ENCODE measurements at places on chromosomes 5 and 9. TPM values are rescaled to one million over a fixed set of nuclear protein-coding genes. Genes with fewer than 3 reads are reported as not detected.

The EPB41L4B gene
- polyA plus RNA-seq, result 10.9 TPM

The PAPPA gene
- 4.1 TPM for polyA plus RNA-seq

GRCh38 chr5:113230711-113231652, 203.8 kb downstream of the TSSK1B start:
- H3K4me3 ChIP-seq, result no peak overlapping the region
- DNase-seq, result no peak
- H3K36me3 ChIP-seq, result no peaks in the 10 kb centered on the region
- H3K27me3 ChIP-seq, result no peaks in the 10 kb centered on the region
- no peaks in the 10 kb centered on the region for H3K4me1 ChIP-seq

DNA sequence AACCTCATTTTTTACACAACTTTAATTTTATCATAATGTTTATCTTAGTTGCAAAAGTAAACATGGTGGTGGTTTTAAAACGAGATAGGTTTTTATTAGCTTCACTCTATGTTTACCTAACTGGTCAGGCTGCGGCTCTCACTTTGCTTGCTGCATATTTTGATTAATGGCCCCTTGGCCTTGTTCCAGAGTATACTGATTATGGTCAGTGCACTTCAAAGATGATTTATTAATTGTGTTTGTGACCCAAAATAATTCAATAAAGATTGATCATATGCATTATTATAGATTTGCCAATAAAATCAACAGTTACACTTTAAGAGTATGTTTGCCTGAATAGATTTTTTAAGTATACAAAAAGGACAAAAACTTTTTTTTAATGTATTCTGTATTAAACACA, 188.0 kb downstream of the XRCC4 start:
- H3K36me3 ChIP-seq, result no peaks in the 10 kb centered on the region
- no peak for DNase-seq
- H3K4me1 ChIP-seq, result no peaks in the 10 kb centered on the region

- no peak overlapping the region for H3K4me3 ChIP-seq
- H3K27ac ChIP-seq, result no peak overlapping the region
- no peaks in the 10 kb centered on the region for H3K27me3 ChIP-seq
- no peak for DNase-seq
Measured at GRCh38 chr5:147187099-147187540, 47.7 kb upstream of the STK32A start.

GRCh38 chr9:13898957-13899356, 415.0 kb downstream of the NFIB start:
- no peak for DNase-seq
- no peak overlapping the region for H3K4me3 ChIP-seq
- H3K27me3 ChIP-seq, result no peaks in the 10 kb centered on the region
- no peaks in the 10 kb centered on the region for H3K36me3 ChIP-seq

All from testis (tissue), 5 donors.